SK-N-SH (cell line): ENCODE measurements at places on chromosomes 12 and 14. TPM values are rescaled to one million over a fixed set of nuclear protein-coding genes. Genes with fewer than 3 reads are reported as not detected.

DNA sequence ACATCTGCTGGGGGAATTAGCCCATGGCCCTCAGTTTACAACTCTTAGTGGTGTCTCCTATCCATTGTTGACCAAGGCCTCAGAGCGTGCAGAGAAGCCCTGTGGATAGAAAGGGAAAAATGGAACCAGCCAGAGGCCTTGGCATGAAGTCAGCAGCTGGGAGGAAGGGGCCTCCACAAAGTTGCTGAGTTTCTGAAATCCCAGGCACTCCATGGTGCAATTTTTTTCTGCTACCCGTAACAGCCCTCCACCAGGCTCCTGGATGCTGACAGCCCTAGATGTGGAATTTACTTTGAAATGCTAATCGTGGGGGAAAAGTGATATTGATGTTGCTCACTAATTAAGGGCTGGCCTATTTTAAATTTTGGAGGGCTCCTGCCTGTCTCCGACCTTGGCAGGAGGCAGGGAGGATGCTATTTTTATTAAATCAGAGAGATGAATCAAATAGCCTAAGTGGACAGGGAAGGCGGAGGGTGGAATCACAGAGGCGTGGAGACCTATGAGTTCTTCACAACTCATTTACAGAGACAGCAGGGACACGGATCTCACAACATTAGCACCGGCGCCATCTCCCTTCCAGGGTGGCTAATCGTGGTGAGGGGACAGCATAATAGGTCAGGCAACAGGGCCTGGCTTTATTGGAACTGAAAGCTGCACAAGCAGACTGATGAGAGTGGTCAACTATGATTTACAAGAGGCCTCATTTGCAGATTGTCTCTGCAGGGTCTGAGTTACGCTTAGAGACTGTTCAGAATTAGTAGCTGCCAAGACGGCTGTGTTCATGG is 99.8 kb upstream of the WSCD2 start:
- H3K4me3 ChIP-seq, result no peak overlapping the region
- peaks cover 3% of the 10 kb centered on the region; the same call in 1 of the 2 replicates for H3K4me1 ChIP-seq

- no peak overlapping the region for H3K4me3 ChIP-seq
- H3K27ac ChIP-seq, result no peak overlapping the region
- peaks cover 24% of the 10 kb centered on the region; the same call in 1 of the 2 replicates for H3K27me3 ChIP-seq
- DNase-seq, result peak; percentile 62
Measured at GRCh38 chr12:55619354-55620138, 17.1 kb upstream of the OR10P1 start.

- peaks cover 12% of the 10 kb centered on the region; the same call in 1 of the 2 replicates for H3K27me3 ChIP-seq
- DNase-seq, result peak; percentile 76
- H3K4me1 ChIP-seq, result no peaks in the 10 kb centered on the region
- H3K4me3 ChIP-seq, result peak overlapping the region; percentile 57
- H3K36me3 ChIP-seq, result no peaks in the 10 kb centered on the region
Measured at GRCh38 chr12:49089821-49090773, 4.5 kb downstream of the DHH start.

The KCNA5 gene
- not detected in 2 replicates for polyA plus RNA-seq

DNA sequence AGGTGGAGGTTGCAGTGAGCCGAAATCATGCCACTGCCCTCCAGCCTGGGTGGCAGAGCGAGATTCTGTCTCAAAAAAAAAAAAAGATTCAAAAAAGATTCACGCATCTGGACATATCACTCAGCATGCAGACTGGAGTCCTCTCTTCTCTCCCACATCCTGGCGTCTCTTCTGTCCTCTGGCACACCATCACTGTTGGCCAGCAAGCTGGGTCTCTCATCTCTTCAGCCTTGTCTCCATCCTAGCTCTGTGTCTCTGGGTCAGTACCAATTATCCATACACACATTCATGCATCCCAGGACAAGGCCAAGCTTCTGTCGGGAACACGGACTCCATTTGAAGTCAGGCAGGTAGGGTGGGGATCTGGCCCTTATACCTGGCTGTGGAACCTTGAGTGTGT is 105.5 kb upstream of the MAP1LC3B2 start:
- H3K4me3 ChIP-seq, result no peak overlapping the region
- no peaks in the 10 kb centered on the region for H3K36me3 ChIP-seq
- H3K27me3 ChIP-seq, result no peaks in the 10 kb centered on the region
- peaks cover 13% of the 10 kb centered on the region for H3K4me1 ChIP-seq
- no peak for DNase-seq
- H3K27ac ChIP-seq, result peak overlapping the region; percentile 100
